ENCODE measurements at places on chromosomes 5 and 9. TPM values are rescaled to one million over a fixed set of nuclear protein-coding genes. Genes with fewer than 3 reads are reported as not detected.

- no peak for DNase-seq
Observed at GRCh38 chr5:172633403-172633970, 7.6 kb upstream of the NEURL1B start.

- no peak for DNase-seq
Observed at GRCh38 chr5:156295431-156295830, 31.5 kb upstream of the SGCD start.

- no peak for DNase-seq
Observed at GRCh38 chr5:141477815-141478214, 2.0 kb downstream of the PCDHGC3 start.

DNA sequence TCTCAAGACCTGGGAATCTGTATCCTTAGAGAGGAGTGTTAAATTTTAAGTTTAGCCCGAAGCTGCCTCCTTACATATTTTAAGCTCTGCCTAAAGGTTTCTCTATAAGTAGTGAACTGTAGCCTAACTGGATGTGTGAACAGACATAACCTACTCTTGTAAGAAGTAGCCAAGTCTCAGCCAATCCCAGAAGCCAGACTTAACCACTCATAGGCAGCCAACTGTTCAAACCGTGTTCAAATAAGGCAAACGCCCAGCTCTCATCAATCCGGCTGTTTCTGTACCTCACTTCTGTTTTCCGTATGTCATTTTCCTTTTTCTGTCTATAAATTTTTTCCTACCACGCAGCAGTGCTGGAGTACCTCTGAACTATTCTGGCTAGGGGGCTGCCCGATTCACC, 58.7 kb upstream of the HRH2 start:
- DNase-seq: no peak

DNA sequence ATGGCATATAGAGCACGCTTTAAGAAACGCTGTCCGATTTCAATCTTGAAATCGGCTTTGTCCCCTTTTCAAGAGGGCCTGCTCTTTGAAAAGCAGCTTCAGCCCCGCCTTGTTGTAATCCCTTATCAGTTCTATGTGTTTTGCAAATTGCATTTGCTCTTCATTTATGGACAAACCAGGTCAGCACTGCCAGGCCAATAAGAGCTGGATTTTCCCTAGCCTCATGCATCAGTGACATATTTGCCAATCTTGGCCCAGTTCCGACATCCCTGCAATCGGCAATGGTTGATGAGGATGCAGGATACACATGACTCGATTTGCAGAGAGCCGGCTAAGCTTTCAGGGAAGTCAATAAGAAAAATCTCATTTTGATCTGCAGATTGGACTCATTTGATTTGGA, 529.1 kb upstream of the CLINT1 start:
- DNase-seq: no peak

DNA sequence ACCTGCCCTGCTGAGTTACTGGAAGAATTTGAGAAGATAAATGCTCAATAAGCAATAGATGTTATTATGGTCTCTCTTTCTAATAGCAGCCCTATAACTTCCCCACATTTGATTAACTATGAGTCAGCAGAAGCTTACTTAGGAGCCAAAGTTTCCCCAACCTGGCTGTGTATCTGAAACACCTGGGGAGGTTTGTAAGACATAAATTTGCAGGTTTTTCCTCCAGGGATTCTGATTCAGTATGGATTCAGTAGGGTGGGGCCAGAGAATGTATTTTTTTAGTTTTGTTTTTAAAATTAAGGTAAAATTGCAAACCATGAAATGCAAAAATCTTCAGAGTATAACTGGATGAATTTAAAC, 44.9 kb upstream of the GNPDA1 start:
- DNase-seq: no peak

GRCh38 chr5:125376059-125376641, 629.7 kb upstream of the ZNF608 start:
- no peak for DNase-seq

DNA sequence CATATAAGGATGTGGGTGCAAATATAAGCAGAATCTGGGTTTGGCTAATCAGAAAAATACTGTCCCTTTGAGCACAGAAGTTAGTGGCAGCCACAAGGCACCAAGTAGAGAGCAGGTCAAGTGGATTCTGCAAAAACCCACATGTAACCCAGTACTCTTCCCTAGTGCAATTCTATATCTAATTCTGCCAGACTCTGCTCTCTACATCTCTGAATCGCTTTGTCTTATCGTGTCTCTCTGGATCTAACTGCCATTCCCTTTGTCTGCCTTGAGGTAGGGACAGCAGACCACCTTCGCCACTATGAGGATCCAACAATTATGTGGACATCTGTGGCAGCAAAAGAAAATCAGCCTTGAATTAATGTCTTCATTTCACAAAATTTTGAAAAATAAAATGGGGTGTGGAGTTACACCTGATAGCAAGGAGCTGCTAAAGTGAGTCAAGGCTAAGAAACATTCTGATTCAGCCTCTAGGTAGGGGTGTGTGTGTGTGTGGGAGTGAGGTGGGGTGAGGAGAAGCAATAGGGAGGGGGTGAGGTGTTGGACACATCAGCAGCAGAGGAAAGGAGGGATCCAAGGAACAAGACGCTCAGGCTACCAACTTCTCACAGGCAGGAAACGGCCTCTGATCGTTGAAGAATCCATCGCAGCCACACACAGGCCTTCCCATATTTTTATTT, 33.7 kb upstream of the ZNF366 start:
- DNase-seq: no peak

DNA sequence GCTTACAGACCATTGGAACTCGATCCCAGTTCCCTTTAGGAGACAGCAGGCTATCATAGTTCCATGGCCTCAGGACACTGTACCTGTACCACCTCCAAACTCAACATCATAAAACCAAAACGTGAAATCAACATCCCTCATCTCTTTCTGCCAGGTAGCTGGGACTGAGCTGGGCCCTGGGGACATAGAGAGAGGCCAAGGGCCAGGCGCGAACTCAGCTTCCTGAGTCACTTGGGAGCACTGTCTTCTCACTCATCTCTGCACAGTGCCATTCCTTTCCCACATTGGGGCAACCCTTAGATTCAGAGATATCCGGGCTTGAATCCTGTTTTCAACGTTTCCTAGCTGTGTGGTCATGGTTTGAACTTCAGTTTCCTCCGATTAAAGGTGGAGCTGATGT, 12.2 kb downstream of the DAB2IP start:
- DNase-seq: no peak

DNA sequence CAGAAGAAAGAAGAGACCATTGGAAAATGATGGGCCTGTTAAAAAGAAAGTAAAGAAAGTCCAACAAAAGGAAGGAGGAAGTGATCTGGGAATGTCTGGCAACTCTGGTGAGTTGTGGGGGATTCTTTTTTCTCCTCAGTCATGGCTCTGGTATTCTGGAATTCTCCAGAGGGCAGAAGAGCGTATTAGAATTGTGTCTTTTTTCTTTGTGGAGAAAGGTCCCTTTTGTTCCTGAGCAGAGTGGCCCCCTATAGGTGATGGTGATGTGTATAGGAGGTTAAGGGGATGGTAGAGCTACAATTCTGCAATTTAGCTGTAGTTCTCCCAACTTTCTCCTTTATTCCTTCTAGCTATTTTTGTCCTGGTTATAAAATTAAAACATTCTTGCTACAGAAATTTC, 1.6 kb upstream of the DHFR start:
- DNase-seq: no peak

- peak; percentile 72 for DNase-seq
Observed at GRCh38 chr9:120619751-120620655, 40.0 kb upstream of the CDK5RAP2 start.

DNA sequence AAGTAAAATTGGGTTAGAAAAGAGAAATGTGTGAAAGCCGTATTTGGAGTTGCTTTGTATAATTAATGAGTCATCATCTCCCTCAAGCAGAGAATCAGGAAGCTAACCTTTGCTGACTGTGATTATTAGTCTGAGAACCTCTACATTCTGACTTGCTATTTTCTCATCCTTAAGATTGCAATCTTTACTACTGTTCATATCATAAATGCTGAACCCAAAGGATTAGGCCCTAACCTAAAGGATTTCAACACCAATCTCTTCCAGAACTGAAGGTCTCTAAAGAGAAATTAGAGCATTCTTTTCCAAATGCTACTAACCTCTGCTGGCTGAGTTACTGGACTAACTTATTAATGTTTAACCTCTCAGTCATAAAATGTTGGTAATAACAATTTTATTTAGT, 538.1 kb upstream of the MEF2C start:
- no peak for DNase-seq

DNA sequence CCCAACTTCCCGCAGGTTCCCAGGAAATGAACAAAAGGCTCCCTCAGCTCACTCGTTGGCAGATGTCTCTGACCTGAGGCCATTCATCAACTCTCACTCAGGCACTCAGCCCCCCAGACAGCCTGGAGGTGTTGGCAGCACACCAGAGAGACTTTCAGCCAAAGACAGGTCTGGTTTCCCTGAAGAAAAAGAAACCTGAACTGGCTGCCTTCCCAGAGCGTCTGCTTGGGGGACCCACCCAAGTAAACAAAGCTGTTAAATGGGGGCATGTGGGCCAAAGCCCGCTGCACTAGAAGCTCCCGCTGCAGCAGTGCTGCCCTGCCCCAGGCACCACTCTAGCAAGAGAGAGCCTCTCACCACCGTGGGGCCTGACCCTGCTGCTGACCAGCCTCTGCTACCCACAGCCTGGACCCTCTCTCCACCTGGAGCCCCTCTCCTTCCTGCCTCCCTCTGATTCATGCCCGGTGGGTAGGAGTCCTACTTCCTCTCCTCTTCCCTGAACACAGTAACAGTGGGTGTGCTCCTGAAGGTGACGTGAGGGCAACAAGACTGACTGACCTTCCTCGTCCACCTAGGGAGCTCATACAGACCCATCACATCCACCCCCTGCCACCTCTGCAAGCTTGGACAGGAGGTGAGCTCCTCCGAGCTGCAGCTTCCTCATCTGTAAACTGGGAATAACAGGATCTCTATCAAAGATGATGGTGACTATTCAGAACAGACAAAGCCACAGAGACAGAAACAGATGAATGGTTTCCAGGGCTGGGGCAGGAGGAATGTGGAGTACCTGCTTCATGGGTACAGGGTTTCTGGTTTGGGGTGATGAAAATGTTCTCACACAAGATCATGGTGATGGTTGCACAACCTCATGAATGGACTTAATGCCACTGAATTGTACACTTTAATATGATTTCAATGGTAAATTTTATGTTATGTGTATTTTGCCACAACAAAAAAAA, 31.0 kb upstream of the GABRP start:
- no peak for DNase-seq

- DNase-seq: no peak
Observed at GRCh38 chr9:113966394-113966793, 90.3 kb downstream of the ZNF618 start.

GRCh38 chr9:16752601-16753000, 117.9 kb downstream of the BNC2 start:
- no peak for DNase-seq

DNA sequence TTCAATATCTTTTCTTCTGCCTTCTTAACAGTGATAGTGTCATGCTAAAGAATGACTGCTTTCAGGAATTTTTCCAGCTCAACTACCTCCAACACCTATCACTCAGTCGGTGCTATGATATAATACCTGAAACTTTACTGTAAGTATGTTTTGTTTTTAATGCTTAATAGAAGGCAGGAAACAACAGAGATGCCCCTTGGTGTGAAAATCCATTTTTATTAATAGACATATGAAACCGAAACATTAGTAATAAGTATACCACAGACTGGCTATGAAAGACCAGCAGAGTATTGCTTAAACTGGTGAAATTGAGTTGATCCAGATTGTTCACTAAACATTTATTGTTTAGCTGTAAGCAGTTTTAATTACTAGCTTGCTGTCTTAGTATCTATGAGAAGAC, 25.2 kb downstream of the SKP2 start:
- no peak for DNase-seq

- no peak for DNase-seq
Observed at GRCh38 chr9:134597957-134598883, 43.4 kb upstream of the COL5A1 start.

DNA sequence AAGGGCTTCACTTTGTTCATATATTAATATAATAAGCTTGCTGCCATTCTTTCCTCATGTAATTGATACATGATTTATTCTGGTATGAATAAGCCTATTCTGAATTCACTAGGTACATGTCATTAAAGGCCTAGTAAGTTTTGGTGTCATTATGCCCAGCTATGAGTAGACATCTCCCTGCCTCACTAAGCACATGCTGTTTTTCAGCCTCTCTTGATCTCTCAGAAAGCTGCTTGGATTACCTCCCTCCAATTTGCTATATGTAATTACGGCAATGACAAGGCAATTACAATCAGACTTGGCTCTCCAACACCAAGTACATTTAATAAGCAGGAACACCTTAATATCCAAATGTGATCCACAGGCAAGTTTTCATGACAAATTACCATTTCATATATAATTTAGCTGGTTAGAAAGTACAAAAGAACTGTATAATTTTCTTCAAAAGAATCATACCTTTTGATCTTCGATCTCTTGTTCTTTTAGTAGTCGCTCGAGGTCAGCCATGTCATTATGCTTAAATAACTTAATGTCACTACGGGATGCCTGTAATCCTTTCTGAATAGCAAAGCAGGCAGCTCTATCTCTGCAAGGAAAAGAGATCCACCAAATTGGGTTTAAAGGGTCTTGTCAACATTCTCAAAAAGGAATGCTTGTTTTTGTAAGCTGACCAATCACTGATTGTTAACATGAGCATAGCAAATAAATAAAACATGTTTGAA, 56.3 kb downstream of the SPTLC1 start:
- DNase-seq: no peak

DNA sequence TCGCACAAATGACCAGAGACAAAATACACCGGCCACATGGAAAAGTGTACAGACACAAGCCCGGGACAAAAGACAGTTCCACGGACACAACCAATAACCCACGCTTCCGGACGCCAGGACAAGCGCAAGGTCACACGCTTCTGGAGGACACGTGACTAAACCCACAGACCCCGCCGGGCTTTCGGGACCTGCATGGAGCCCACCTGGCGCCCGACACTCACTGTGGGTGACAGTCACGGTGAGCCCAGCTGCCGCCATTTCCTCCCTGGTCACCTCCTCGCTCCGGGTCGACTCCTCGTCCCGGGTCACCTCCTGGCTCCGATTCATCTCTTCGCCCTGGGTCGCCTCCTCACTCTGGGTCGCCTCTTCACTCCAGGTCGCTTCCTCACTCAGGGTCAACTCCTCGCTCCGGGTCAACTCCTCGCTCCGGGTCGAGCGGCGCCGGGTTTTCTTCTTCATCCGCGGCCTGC, 470 bp downstream of the BAG1 start:
- peak; percentile 44 for DNase-seq

GRCh38 chr5:146877178-146877681, 1.3 kb downstream of the PPP2R2B start:
- no peak for DNase-seq

- DNase-seq: peak; percentile 78
Observed at GRCh38 chr9:126301985-126302603, 24.5 kb upstream of the MVB12B start.

- DNase-seq: no peak
Observed at GRCh38 chr9:100066539-100066938, 32.3 kb downstream of the ERP44 start.

The SOHLH1 gene
- not detected for polyA plus RNA-seq

The CER1 gene
- polyA plus RNA-seq: not detected

The LHX6 gene
- not detected for polyA plus RNA-seq

The PTGS1 gene
- polyA plus RNA-seq: not detected

The DAB2 gene
- polyA plus RNA-seq: not detected

The PCDHA9 gene
- not detected for polyA plus RNA-seq

The PALM2AKAP2 gene
- not detected for polyA plus RNA-seq

The RASEF gene
- polyA plus RNA-seq: not detected

All from naive thymus-derived CD8-positive, alpha-beta T cell (primary cell).